ENCODE measurements at places on chromosomes 6 and 20.

DNA sequence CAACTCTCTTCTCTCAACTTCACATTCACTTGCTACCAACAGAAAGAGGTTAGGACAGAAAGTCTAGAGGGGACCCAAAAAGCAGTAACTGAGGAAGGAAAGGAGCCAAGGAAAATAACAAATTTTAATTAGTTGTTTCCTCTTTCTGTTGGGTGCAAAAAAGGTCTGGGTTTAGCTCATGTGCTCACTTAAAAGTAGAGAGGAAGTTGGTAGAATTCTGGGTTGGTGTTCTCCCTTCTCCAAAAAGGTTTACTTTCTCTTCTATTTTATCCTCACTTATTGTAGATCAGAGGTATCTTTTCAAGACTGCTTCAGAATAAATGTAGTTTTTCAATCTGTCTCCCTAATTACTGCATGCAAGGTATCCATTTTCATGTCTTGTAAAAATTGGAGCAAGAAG is 42.8 kb downstream of the MAP3K7 start:
- DNase-seq = no peak

GRCh38 chr6:150547502-150548222 is 52.0 kb upstream of the PLEKHG1 start:
- no peak for DNase-seq

- peak; percentile 56 for DNase-seq
These were observed 110.7 kb downstream of the FIG4 start for GRCh38 chr6:109801794-109802193.

GRCh38 chr6:147741389-147741788 is 232.9 kb downstream of the SAMD5 start:
- no peak for DNase-seq

- no peak for DNase-seq
These were observed 90.0 kb upstream of the DTNBP1 start for GRCh38 chr6:15752820-15753219.

GRCh38 chr6:148440877-148441453 is 98.3 kb downstream of the SASH1 start:
- DNase-seq = peak; percentile 75

DNA sequence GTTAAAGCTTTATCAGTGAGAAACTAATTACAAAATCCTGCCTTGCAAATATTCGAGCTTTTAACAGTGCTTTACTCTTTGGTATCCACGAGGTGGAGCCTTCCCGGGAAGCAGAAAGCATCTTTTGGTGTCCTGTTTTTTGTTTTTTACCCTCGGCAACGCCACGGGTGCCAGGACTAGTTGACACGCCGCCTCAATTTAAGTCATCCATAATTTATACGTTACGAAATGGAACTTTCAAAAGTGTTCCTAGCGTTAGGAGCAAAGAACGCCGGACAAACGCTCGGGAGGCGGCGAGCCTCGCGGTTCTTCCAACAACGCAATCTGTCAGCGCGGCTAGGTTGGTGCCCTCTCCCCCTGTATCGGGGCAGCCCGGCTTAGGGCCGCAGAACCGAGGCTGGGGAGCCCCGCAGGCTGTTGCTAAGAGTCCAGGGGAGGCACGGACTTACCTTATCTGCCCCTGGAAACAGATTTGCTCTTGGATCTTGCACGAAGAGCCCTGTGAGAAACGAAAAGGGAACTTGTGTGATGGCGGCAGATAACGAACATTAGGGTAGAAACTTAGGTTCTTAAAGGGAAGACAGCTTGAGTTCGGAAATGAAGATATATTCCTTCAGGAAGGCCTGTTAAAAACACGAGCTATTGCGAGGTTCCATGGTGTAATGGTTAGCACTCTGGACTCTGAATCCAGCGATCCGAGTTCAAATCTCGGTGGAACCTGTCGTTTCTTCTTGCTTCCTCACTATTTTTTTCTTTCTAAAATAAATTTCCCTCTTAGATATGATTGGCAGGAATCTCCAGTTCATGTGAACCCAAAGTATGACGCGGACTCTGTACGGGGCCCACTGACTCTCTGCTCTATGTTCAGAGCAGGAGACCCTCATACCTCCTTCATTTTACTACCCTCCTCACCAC is 46.2 kb upstream of the ZNF184 start:
- peak; percentile 72 for DNase-seq

DNA sequence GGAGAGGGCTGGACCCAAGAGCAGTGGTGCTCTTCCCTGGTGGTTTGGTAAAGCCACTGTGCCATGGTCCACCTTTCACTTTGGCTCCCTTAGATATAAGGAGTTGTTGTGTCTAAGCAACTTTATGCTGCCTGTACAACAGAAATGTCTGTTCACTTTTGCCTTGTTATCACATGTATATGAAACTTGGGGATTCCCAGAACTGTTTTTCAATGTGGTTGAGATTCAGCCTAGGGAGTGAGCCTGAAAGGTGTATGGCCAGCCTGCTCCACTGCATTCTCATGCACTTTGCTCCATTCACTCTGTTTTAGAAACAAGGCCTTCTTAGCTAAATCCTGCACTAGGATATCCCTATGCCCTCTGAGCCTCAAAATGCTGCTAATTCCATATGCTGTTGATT is 234.5 kb upstream of the THEMIS start:
- no peak for DNase-seq

DNA sequence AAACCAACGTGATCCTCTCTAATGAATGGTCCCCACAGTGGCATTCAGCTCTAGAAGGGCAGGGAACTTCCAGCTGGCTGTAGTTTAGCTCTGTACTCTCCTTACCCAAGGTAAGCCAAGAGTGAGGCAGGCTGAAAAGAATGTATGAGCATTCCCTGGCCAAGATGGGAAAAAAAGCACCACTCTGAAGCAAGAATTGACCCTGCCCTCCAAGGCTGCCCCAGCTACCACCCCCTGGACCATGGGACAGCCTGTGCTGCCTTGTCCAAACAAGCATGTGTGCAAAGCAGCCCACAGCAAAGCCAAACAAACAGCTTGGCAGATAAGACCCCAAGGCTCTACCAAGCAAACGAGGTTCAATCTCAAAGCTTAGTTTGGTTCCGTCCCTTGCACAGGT is 73.9 kb downstream of the GFOD1 start:
- DNase-seq = no peak

Measured in D341Med (cell line).